ENCODE measurements at places on chromosomes 11 and 22.
A peak's percentile ranks its signal among the peaks of the same experiment; 100 is the strongest.

GRCh38 chr11:98056945-98057344 lies 963.8 kb upstream of the CNTN5 start:
- no peak for DNase-seq

DNA sequence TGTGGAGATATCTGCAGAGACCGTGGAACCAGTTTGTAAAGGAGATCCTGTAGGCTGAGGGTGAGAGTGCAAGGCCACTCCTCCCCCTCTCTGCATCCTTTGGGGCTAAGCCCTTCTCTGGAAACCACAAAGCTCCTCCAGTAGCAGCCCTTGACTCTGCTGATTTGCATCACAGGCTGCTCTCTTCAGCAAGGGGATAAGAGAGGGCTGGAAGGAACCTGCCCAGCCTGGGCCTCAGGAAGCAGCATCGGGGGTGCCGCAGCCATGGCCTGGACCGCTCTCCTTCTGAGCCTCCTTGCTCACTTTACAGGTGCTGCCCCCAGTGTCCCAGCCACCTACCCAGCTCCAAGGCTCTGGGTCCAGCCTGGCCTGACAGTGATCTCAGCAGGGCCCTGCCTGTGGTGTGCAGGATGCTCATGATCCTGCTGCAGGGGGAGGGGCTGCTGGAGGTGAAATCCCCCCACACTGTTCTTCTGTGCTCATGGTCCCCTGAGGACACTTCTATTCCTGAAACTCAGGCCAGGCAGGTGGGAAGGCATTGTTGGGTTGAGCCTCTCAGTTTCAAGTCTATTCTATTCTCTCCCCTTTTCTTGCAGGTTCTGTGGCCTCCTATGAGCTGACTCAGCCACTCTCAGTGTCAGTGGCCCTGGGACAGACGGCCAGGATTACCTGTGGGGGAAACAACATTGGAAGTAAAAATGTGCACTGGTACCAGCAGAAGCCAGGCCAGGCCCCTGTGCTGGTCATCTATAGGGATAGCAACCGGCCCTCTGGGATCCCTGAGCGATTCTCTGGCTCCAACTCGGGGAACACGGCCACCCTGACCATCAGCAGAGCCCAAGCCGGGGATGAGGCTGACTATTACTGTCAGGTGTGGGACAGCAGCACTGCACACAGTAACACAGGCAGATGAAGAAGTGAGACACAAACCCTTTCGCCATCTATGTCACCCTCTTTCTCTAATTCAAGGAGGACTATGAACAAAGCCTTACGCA lies 68.5 kb upstream of the IGLL5 start:
- DNase-seq: peak; percentile 44

GRCh38 chr22:39522567-39523300 lies 2.4 kb downstream of the ATF4 start:
- DNase-seq: peak; percentile 27

DNA sequence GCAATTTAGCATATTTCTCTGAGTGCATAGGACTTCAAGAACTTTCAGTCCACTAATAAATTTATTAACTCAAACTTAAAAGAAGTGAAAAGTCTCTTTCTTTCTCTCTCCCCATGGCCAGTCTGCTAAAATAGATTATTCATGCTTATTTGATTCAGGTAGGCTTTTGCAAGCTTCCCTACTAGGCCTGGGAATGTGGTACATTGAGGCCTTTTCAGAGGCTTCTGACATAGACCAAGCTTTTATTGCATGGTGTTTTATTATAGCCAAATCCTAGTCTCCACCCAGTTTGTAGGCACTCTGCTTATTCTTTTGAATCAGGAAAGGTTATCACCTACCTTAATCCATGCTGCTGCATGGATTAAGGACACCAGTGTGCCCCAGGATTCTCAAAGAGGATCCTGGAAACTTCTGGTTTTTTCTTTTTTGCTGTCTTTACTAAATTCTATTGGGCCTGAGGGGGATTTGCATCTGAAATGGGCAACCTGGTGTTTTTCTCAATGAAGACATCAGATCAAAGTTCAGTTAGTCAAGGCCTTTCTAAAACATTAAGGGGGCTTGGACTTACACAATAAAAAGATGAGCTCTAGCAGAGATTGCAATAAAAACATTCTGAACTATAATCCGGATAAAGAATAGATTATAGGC lies 92.2 kb downstream of the ELP4 start:
- no peak for DNase-seq

GRCh38 chr11:121929581-121929980 lies 186.4 kb downstream of the BLID start:
- no peak for DNase-seq

Data from CD4-positive, alpha-beta T cell treated with Interleukin-2 at 100 ng/mL for 4 hours (primary cell).